ENCODE measurements at places on chromosomes 1 and 21. TPM values are rescaled to one million over a fixed set of nuclear protein-coding genes. Genes with fewer than 3 reads are reported as not detected.

The CD52 gene
- total RNA-seq: not detected

The UTP25 gene
- 6.8 TPM for total RNA-seq

The MIXL1 gene
- total RNA-seq: 2.6 TPM

The TSPEAR gene
- total RNA-seq: 0.35 TPM

The HNRNPCL4 gene
- total RNA-seq: not detected

The CYP4B1 gene
- 0.16 TPM for total RNA-seq

The POTED gene
- not detected for total RNA-seq

The IRF6 gene
- total RNA-seq: 9.3 TPM

The AHDC1 gene
- 22.2 TPM for total RNA-seq

The NR5A2 gene
- 8.8 TPM for total RNA-seq

The CELA3B gene
- not detected for total RNA-seq

The LCE1F gene
- total RNA-seq: not detected

The CBS gene
- total RNA-seq: 861 TPM

The CENPF gene
- total RNA-seq: 123 TPM

The NBPF14 gene
- 7.7 TPM for total RNA-seq
